Head of caudate nucleus (tissue), 42 donors: ENCODE measurements at places on chromosomes 16 and 17.

DNA sequence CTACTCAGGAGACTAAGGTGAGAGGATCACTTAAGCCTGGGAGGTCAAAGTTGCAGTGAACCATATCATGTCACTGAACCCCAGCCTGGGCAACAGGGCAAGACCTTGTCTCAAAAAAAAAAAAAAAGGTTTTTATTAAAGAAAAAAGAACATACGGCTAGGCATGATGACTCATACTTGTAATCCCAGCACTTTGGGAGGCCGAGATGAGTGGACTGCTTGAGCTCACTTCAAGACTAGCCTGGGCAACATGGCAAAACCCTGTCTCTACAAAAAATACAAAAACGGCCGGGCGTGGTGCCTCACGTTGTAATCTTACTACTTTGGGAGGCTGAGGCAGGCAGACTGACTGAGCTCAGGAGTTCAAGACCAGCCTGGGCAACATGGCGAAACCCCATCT, 38.4 kb downstream of the RANBP10 start:
- DNase-seq: no peak

DNA sequence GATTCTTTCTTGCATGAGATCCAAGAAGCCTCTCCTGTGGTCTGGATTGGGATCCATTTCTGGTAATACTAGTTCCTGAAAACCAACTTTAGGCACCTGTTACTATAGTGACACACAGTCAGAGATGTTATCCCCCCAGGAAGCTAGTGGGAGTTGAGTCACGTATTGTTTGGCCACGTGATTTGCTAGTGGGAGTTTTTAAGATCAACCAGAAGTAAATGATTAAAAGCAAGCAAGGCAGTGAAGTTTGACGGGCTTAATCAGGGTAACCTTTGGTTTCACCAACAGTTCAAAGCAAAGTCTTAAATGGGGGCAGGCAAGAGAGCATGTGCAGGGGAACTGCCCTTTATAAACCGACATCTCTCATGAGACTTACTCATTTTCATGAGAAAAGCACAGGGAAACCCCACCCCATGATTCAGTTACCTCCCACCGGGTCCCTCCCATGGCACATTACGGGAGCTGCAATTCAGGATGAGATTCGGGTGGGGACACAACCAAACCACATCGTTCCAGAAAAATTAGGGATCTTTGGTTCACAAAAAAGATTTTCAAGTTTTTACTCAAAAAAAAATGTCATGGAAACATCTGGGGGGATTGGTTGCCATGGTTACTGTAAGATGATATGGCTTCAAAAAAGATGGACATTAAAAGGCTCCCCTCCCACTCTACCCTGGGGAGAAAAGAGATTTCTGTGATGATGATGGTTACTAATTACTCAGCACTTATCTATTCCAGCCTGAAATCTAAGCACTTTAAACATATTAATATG, 483.1 kb upstream of the ERCC4 start:
- no peak for DNase-seq

- no peak for DNase-seq
Observed at GRCh38 chr17:78347453-78347852, 12.4 kb downstream of the SOCS3 start.

DNA sequence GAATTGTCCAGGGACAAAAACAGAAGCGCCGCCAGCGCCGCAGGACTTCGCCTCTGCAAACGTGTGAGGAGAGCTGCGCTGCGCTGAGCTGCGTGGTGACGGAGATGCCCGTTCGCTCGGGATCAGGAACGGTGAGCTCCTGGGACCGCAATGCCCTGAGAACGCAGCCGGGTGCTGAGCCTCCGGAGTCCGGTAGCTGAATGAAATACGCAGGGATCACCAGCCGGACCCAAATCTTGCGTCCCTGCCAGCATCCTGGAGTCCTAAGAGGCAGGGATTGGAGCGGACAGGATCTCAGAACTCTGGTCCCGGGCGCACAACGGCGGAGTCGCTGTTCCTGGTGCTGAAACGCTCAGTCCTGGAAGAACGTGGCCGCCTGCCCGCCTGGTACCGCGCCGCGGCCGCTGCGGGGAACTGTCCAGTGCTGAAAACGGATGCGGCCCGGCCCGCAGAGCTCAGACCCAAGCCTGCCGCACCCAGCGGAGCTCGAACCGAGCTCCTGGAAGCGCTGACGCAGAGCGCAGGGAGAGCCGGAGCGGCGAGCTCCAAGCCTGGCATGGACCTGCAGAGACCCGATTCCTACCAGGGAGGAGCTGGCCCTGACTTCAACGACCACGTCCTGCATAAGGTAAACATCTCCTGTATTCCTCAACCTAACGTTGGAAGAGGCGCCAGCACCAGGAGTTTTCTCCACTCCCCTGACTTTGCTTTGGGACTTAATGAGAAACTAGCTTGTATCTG, 41.5 kb downstream of the CD300LF start:
- peak; percentile 60 for DNase-seq

DNA sequence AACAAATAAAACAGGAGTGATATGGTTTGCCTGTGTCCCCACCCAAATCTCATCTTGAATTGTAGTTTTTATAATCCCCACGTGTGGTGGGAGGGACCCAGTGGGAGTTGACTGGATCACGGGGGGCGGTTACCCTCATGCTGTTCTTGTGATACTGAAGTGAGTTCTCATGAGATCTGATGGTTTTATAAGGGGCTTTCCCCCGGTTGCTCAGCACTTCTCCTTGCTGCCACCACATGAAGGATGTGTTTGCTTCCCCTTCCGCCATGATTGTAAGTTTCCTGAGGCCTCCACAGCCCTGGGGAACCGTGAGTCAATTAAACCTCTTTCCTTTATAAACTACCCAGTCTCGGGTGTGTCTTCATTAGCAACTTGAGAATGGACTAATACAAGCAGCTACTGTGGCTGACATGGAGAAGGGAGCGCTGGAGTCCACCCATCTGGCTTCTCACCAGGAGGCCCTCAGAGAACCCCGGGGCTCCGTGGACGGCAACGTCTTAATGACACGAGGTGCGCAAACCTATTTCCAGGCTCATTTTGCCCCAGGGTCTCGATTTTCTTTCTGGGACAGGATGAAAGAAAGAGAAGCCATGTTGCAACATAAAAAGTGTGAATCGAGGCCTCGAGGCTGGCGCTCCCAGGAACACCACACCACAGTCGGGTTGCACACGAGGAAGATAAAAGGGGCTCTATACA, 129.5 kb downstream of the DYNLRB2 start:
- no peak for DNase-seq

DNA sequence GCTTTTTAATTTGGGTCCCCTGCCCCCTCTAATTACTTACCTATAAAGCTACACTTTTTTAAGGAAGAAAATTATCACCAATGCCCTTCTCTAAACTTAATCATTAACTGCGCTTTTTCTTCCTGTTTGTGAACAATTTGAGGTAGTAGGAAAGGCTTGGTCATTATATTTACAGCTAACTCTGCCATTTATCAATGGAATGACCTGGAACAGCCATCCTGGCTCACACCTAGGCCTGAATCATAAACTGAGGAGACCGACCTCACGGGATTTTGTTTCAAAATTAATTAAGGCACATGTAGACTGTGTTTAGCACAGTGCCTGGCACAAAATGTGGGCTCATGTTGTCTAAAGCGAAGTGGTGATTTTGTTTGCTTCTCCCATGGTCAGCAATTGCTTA, 15.4 kb upstream of the DYNLRB2 start:
- DNase-seq: no peak

DNA sequence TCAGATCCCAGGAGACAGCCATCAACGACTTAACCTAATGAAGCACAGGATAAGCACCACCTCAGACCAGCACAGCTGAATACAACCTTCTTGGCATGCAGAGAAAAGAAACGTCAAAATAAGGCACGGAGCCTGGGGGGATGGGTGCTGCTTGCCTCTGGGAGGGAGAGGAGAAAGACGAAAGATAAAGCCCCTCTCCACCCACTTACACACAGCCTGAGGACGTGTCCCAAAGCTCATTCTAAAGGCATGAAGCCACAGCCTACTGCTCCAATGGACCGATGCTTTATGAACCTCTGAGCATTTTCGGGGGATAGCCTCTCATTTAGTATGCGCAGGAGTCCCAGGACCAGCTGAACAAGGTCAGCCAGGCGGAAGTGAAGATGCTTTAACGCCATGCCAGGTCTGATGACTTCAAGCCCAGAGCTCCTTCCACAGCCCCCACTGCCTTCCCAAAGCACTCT, 31.1 kb downstream of the ST3GAL2 start:
- DNase-seq: no peak

DNA sequence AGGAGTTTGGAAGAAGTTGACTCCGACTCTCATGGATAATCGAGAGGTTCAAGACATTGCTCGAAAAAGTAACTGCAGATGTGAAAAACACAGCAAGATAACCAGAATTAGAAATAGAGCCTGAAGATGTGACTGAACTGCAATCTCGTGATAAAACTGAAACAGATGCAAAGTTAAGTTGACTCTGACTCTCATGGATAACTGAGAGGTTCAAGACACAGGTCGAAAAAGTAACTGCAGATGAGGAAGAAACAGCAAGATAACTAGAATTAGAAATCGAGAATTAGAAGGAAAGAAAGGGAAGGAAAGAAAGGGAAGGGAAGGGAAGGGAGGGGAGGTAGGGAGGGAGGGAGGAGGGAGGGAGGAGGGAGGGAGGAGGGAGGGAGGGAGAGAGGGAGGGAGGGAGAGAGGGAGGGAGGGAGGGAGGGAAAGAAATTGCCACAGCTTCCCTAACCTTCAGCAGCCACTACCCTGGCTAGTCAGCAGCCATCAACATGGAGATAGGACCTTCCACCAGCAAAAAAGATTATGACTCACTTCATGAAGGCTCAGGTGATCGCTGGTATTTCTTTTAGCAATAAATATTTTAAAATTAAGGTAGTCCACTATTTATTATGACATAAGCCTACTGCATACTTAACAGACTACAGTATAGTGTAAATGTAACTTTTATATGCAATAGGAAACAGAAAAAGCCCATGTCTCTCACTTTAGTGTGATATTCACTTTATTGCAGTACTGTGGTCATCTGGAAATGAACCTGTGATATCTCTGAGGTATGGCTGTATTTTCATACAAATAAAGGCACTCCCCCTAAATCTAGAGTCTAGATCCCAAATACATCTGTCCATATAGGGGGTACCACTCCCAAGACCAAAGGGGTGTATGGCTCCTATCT, 68.3 kb downstream of the KANSL1 start:
- DNase-seq: no peak
